Hypothalamus (tissue), 51 donors: ENCODE measurements at places on chromosomes 3 and 15.

GRCh38 chr3:4078903-4079302 lies 224.3 kb upstream of the SETMAR start:
- no peak for DNase-seq

GRCh38 chr3:43757666-43758321 lies 67.1 kb downstream of the ABHD5 start:
- no peak for DNase-seq

GRCh38 chr3:194165271-194166018 lies 29.5 kb downstream of the HES1 start:
- DNase-seq, result no peak

GRCh38 chr3:129286081-129286480 lies 7.4 kb downstream of the HMCES start:
- DNase-seq, result no peak

GRCh38 chr15:25670025-25670554 lies 193.0 kb downstream of the ATP10A start:
- peak; percentile 55 for DNase-seq

DNA sequence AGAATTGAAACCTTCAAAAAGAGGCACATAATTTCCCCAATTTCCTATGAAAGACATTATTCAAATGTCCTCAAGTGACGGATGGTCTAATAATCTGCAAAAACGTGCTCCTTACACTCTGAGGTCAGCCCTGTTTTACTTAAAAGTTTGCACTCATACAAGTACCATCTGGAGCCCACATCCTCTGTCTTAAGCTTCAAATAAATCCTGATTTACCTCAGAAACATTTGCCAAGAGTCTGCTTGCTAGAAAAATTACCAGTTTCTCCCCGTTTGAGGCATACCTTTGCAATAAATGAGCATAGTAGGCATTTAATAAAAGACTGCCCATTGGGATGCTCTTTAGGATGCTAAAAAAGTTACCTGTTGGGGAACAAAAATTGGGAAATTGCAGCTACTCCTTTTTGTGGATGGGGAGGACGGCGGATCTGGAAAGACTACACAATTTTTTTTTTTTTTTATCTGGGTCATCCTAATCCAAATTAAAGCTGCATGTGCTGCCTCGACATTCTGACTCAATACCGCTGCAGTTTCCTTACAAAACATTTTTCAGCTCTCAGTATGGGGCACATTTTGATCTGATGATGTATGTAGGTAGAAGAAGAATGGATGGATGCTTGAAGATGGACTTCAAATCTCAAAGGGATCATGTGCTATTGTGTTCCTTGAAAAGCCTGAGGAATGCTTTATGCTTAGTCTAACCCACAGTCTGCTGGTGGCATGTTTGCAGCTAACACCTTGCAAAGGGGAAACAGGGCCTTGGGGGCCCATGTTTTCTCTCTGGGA lies 233.7 kb upstream of the ADAMTS9 start:
- no peak for DNase-seq

DNA sequence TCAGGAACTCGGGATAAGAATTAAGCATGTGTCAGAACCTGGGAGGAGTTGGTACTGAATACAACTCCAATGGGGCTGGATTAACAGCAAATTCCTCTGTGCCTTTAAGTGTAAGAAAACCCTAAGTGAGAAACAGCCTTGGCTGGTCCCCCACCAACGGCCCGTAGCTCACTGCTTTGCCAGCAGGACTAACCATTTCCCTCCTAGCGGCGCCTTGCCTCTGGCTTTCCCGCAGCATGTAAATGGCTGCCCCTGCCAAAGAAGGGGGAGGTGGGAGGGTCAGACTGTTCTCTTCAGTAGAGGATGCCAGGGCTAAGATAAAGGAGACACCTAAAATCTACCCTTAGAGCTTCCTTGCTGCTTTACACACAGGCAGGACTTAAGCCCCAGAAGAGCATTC lies 51.0 kb upstream of the SH3GL3 start:
- DNase-seq, result no peak

DNA sequence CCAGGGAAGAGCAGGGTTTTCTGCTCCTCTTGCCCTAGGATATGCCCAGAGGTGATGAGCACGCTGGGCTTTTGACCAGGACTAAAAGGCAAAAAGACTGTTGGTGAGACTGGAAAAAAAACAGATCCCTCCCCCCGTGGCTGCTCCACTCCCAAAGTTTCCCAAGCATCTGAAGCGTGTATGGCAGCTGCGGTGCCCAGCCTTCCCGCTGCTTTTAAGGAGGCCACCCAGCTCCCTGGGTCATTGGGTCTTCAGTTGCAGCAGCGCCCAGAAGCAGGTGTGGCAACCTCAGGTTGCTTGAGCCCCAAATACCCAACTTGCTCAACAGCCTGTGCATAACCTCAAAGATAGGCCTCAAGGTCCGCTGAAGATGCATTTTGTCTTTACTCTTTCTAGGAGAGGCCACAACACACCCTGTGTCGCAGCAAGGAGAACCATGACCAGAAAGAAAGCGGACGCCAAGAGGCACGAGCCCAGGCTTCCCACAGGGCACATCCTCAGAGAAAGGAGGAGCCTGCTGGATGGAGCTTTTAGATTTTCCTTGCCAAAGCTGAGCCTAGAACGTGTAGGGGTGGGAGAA lies 2.0 kb downstream of the SRGAP3 start:
- no peak for DNase-seq

- no peak for DNase-seq
Measured at GRCh38 chr3:46982546-46982945, 3.1 kb downstream of the NBEAL2 start.

- DNase-seq, result no peak
Measured at GRCh38 chr3:32420126-32421038, 28.7 kb downstream of the CMTM7 start.

DNA sequence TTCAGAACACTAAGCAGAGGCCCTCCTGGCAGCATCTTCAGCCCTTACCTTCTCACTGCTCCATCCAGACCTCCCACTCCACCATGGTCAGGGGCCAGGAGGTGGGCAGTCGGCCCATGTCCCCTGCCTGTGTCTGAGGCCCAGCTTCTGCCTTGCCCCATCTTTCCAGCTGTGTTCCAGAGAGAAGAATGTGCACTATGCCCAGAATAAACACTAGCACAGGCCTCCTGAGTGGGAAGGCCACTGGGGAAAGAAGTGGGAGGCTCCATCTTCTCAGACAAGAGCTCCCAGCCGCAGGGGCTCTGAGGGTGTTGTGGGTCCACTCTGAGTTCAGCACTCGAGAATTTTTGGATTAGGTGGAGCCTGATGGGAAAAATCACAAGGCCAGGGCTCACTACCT lies 44.5 kb downstream of the ADCY5 start:
- no peak for DNase-seq

DNA sequence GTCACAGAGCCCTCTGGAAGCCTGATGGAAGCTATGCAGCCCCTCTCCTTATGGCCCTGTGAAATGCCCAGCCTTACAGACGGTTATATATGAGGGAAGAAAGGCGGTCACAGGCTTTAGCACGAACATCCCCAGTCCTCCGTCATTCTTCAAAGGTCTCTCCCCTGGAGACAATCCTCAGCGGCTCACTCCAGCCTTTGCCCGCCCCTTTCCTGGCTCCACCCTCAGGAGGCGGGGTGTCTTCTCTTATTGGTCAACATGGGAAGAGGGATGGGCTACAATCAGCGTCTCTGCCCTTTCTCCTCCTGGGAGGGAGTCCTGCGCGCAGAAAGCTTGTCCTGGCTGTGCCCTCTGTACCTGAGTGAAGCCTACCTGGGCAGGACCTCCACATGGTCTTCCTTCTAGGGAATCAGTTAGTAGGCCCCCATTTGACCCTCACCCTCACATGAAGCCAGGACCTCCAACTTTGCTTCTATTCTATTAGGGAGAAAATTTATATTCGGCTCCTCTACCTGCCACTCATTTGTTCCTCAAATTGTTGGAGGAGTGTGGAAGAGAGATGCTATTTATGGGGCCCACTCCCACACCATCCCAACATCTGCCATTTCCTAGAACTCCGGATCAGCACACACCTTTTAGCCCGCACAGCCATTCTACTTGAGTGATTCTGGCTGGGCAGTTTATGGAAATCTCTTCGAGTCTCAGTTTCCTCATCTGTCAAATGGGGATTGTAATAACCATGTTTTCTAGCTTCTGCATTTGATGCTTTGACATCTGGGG lies 112.9 kb upstream of the SLC6A11 start:
- DNase-seq, result no peak

DNA sequence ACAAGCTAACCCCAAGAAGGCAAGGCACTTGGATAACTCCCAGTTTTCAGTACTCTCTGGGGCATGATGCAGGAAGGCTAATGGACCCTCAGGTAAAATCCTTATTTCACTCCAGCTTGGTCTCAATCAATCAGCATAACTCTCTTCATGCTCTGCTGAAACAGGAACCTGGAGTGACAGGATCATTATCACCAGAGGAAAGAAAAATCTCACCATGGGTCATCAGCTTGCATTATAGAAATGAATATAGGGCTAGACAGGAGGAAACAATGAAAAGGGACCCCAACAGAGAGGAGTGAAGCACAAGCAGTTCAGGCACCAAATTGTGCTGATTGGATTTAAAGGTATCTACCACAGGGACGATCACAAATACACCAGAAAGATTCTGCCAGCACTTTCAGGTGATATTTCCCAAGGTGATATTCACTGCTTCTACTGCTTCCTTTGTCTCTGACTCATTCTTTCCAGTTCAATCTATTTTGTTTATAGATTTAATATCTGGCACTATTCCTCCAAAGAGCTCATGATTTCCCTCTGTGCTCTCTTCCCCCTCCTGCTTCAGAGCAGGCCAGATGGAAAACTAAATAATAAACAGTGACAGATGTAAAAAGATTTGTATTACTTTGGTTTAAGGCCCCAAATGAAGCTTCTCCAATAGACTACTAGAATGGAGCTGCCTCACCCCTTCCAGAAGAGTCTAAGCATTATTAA lies 22.9 kb upstream of the THUMPD3 start:
- DNase-seq, result no peak

- no peak for DNase-seq
Measured at GRCh38 chr3:99669879-99670555, 31.6 kb downstream of the COL8A1 start.

GRCh38 chr3:107263269-107264021 lies 113.8 kb upstream of the CCDC54 start:
- no peak for DNase-seq

DNA sequence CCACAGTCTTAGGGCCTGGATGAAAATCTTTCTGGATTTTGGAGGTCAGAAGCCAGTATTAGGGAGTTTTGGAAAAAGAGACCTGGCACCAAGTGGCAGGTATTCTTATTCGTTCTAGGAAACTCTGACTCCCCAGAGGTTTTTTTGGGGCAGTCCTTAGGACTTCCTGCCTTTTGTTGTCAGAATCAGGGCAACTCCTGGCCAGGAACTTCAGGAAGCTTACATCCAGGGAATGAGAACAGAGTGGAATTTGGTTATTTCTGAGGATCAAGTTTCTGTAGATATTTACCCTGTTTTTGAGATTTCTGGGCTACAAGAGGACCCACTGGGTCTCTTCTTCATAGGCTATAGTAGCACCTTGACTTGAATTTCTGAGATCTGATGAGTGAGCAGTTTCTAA lies 15.5 kb downstream of the SCN10A start:
- DNase-seq, result no peak

GRCh38 chr3:4981294-4981664 lies 2.0 kb downstream of the BHLHE40 start:
- no peak for DNase-seq

DNA sequence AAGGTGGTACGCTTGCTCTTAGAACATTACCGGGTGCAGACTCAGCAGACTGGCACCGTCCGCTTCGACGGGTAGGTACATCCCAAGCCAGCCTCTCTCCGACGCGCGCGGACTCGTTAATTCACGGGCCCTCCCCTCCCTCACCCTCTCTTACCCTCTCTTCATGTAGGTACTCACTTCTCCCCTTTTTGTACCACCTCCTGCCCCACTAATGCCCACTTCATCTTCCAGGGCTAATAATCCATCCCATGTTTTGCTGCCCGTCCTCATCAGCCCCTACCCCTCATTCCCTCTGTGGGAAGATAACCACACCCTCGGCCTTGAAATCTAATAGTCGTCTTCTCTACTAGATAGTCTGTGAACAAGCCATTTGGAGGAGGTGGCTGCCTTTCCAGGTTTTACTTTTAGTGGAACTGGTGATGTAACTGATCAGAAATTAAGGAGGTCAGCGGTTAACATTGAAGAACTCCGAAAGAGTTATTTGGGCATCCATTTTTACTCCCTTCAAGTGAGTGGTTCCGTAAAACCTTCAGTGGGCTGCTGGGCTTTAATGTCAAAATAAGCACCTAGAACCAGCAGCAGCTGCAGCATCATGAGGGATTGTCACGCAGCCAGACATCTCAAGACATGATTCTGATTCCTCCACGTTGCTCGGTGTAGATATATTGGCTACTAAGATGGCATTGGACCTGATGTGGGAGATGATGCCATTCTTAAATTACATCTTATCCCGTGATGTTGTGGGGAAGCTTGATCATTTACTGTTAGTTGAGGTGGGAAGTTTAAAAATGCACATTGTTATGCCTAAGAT lies 1.3 kb downstream of the FEM1B start:
- no peak for DNase-seq

DNA sequence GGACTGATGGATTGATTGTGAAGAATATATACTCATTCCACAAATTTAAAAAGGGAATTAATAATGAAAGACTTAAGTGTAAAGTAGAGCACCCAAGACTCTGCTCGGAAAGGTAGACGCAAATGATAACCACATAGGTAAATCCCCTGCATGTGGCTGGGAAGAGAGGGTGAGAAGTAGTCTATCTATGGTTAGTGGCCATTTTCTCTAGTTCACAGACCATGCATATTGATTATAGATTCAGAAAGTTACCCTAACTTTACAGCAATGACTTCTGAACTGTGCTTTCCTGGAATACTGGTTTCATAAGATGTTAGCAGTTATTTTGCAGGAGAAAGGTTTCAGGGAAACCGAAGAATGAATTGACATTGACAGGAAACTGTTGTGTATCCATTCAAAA lies 51.7 kb downstream of the CASR start:
- DNase-seq, result no peak

GRCh38 chr15:87167706-87168105 lies 1088.0 kb downstream of the AGBL1 start:
- no peak for DNase-seq

GRCh38 chr15:70783041-70783440 lies 19.7 kb upstream of the UACA start:
- no peak for DNase-seq

DNA sequence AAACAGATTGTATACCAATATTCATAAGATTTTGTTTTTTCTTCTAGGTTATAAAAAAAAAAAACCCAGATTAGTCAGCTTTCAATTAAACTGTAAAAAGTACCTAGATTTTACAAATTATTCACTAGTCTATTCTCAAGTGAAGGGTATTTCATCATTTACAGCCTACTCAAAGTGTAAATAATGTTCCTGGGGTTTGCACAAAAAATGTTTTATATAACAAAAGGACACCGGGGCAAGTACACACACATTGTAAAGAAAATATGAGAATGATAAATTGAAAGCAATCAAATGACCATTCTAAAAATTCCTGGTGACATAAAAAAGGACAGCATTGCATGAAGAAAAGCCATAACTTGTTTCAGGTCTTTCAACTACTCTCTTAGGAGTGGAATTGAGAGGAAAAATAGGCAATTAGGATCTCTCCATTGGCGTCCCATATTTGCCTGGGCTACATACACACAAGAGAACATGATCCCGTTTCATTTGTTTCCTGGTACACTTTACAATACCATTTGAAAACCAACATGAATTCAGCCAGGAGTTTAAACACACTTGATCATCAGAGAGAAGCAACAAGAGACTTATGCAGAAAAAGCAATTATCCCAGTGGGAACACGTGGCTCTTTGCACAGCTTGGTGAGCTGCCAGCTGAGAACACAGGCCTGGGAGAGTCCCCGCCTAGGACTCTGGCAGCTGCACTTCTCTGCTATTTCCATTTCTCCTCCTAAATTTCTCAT lies 1039.2 kb downstream of the ROBO1 start:
- DNase-seq, result peak; percentile 26
